ENCODE measurements at places on chromosomes 11 and 22. TPM values are rescaled to one million over a fixed set of nuclear protein-coding genes. Genes with fewer than 3 reads are reported as not detected.

DNA sequence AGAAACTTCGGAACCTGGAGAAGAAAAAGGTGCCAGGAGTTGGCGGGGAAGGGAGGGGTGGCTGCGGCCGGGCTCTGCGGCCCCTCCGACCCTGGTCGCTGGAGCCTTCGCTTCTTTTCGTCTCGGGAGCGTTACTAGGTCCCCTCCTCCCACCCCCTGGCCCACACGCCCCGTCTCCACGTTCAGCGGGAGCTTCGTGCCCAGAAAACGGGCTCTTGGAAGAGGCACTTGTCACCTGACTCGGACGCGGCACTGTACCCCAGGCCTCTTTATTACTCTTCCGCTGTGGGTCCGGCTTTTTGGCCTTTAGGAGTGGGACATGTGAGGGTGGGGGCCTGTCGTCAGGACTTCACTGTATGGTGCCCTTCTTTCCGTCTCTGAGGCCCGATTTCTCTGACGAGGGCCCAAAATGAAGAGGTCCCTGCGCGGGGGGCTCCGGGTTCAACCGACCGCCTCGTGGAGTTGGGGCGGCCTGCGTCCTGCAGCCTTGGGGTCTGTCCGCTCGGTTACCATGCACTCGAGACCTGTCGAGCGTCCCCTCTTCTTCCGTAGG lies 1.2 kb downstream of the CAPRIN1 start:
- peaks cover 21% of the 10 kb centered on the region for H3K36me3 ChIP-seq
- H3K27me3 ChIP-seq: no peaks in the 10 kb centered on the region
- peak overlapping the region; percentile 97 for H3K4me3 ChIP-seq
- no peaks in the 10 kb centered on the region for H3K4me1 ChIP-seq

The SCGB1D2 gene
- not detected for total RNA-seq

The GLYATL1 gene
- not detected for total RNA-seq

The C11orf87 gene
- total RNA-seq: not detected

DNA sequence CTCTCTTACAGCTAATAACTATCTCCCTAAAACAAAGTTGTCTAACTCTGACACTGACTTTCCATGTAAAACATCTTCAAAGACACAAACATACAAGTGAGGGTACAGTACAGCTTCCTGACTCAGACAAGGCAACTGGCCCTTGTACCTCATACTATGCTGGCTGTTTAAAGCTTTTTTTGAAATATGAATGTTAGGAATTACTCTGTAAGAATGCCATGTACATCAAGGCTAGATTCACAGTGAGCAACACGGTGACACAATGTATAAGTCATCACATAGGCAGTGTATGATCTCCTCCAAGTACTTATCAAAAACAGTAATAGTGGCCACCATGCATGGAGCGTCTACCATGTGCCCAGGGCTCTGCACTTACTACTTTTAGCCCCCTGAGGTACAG lies 28.6 kb downstream of the ALG8 start:
- H3K27me3 ChIP-seq: no peaks in the 10 kb centered on the region
- H3K27ac ChIP-seq: no peak overlapping the region
- no peak for DNase-seq
- peaks cover 4% of the 10 kb centered on the region for H3K36me3 ChIP-seq
- no peaks in the 10 kb centered on the region for H3K4me1 ChIP-seq

The ARHGAP20 gene
- 4.8 TPM for total RNA-seq

The ZNF215 gene
- 2.4 TPM for total RNA-seq

GRCh38 chr11:455566-456147 lies 5.6 kb downstream of the PTDSS2 start:
- no peak overlapping the region for H3K4me3 ChIP-seq
- H3K27ac ChIP-seq: no peak overlapping the region
- H3K36me3 ChIP-seq: peaks cover 63% of the 10 kb centered on the region
- H3K27me3 ChIP-seq: no peaks in the 10 kb centered on the region

GRCh38 chr22:44995105-44995514 lies 14.7 kb downstream of the PHF21B start:
- H3K36me3 ChIP-seq: no peaks in the 10 kb centered on the region
- no peak for DNase-seq
- H3K4me3 ChIP-seq: no peak overlapping the region
- H3K4me1 ChIP-seq: no peaks in the 10 kb centered on the region
- H3K27me3 ChIP-seq: no peaks in the 10 kb centered on the region

DNA sequence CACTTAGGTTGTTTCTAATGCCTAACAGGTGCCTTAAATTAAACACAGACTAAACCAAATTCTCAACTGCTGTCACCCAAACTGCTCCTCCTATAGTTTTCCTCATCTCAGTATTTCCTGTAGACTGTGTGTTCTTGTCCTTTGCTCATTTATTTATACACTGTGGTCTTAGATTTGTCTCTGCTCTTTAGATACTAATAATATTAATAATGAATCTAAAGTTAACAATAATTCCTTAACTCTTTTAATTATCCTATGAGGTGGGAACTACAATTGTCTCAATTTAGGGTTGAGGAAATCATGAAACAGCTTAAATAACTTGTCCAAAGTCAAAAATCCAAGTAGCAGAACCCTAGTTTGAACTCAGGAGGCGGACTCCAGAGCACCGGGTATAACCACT lies 43.9 kb upstream of the YPEL1 start:
- DNase-seq: no peak
- H3K36me3 ChIP-seq: peaks cover 4% of the 10 kb centered on the region
- H3K27ac ChIP-seq: no peak overlapping the region
- no peaks in the 10 kb centered on the region for H3K27me3 ChIP-seq
- H3K4me3 ChIP-seq: no peak overlapping the region

GRCh38 chr11:72012897-72013721 lies 14.4 kb downstream of the IL18BP start:
- no peak for DNase-seq
- H3K27ac ChIP-seq: peak overlapping the region; percentile 65
- peaks cover 73% of the 10 kb centered on the region for H3K4me1 ChIP-seq
- no peaks in the 10 kb centered on the region for H3K27me3 ChIP-seq
- H3K4me3 ChIP-seq: no peak overlapping the region
- peaks cover 98% of the 10 kb centered on the region for H3K36me3 ChIP-seq

GRCh38 chr11:20249796-20250195 lies 89.5 kb upstream of the DBX1 start:
- H3K4me1 ChIP-seq: peaks cover 4% of the 10 kb centered on the region
- no peak overlapping the region for H3K27ac ChIP-seq
- no peaks in the 10 kb centered on the region for H3K27me3 ChIP-seq
- no peak overlapping the region for H3K4me3 ChIP-seq
- no peaks in the 10 kb centered on the region for H3K36me3 ChIP-seq

The OSM gene
- not detected for total RNA-seq

The IL18 gene
- 43.7 TPM for total RNA-seq

DNA sequence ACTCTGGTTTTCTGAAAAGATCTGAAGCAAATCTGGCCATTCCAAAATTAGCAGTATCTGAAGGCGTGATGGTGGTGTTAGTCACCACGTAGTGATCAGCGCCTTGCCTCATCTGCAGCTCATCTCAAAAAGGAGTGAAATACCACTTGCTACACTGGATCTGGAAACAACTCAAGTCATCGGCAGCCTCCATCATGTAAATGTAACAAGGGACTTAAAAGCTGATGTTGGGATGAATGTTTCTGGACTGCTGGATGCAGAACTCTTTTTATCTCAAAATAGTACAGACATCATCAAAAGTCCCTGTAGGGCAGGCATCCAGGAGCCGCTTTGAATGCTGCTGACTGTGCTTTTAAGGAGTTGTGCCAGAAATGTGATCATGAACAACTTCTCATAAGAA lies 14.1 kb upstream of the APLP2 start:
- DNase-seq: no peak
- H3K36me3 ChIP-seq: no peaks in the 10 kb centered on the region
- peaks cover 2% of the 10 kb centered on the region for H3K4me1 ChIP-seq
- no peak overlapping the region for H3K4me3 ChIP-seq

GRCh38 chr22:47854251-47854650 lies 1091.8 kb downstream of the TBC1D22A start:
- H3K27me3 ChIP-seq: no peaks in the 10 kb centered on the region
- H3K27ac ChIP-seq: no peak overlapping the region
- no peaks in the 10 kb centered on the region for H3K36me3 ChIP-seq
- DNase-seq: no peak
- no peaks in the 10 kb centered on the region for H3K4me1 ChIP-seq

GRCh38 chr11:70483077-70483861 lies 84.9 kb downstream of the CTTN start:
- H3K36me3 ChIP-seq: no peaks in the 10 kb centered on the region
- no peaks in the 10 kb centered on the region for H3K4me1 ChIP-seq
- H3K27ac ChIP-seq: no peak overlapping the region
- no peaks in the 10 kb centered on the region for H3K27me3 ChIP-seq

DNA sequence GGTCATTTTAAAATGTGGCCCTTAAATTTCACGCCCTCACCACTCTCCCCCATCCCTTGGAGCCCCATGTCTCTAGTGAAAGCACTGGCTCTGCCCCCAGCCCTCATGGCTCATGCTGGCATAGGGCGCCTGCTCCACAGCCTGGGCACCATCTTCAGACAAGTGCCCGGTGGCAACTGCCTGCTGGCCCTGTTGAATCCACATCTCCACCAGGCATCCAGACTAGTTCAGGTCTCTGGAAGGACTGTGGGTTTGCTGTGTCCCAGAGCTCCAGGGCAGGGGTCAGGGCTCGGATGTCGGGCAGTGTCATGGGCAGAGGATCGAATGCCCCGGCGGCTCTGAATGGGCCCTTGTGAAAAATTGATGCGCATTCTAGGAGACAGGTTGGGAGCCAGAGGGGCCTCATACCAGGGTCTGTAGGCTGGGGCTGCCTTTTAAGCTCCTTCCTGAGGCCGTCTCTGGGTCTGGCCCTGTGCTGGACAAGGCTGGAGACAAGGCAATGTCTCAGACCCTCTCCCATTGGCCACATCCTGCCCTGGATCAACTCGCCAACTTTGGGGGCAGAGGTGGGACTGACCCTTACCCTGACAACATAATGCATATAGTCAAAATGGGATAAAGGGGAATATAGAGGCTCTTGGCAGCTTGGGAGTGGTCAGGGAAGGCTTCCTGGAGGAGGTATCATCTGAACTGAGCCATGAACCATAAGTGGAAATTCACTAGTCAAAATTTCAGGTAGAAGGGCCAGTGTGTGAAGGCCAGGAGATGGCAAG lies 1.2 kb downstream of the MYO7A start:
- no peaks in the 10 kb centered on the region for H3K27me3 ChIP-seq
- no peak overlapping the region for H3K4me3 ChIP-seq
- no peak for DNase-seq
- peaks cover 5% of the 10 kb centered on the region for H3K36me3 ChIP-seq
- peaks cover 39% of the 10 kb centered on the region for H3K4me1 ChIP-seq

All from esophagus squamous epithelium (tissue), 5 donors.